ENCODE measurements at places on chromosomes 6 and 20.

- DNase-seq = peak; percentile 41
These were observed at the start of gene DDR1 for GRCh38 chr6:30883685-30884520. Gene DDR1 (plus strand): TSS chr6:30884519. CDS start chr6:30888730, 4,211 bp downstream.

DNA sequence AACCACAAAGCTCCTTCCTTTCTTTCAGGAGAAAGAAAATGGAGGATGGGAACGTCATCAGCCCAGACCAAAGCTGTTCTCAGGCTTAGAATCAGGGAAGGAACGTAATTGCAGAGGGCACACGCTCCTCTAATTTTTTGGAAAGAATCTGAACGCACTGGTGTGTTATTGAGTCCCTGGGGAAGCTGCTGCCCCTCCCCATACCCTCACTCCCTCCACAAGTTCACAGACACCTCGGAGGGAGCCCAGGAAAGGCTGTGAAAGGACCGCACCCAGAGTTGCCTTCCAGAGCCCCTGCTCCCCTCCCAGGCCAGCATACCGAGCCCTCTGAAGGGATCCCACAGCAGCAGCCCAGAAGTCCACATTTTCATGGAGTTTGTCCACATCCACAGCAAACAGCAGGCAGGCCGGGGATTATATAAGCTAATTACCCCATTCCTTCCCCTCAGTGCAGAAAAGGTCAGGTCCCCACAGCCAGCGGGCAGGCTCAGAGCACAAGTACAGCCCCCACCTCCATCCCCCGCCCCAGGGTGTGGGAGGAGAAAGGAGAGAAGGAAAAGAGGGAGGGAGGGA, 53.7 kb downstream of the ANKRD60 start:
- DNase-seq = no peak

DNA sequence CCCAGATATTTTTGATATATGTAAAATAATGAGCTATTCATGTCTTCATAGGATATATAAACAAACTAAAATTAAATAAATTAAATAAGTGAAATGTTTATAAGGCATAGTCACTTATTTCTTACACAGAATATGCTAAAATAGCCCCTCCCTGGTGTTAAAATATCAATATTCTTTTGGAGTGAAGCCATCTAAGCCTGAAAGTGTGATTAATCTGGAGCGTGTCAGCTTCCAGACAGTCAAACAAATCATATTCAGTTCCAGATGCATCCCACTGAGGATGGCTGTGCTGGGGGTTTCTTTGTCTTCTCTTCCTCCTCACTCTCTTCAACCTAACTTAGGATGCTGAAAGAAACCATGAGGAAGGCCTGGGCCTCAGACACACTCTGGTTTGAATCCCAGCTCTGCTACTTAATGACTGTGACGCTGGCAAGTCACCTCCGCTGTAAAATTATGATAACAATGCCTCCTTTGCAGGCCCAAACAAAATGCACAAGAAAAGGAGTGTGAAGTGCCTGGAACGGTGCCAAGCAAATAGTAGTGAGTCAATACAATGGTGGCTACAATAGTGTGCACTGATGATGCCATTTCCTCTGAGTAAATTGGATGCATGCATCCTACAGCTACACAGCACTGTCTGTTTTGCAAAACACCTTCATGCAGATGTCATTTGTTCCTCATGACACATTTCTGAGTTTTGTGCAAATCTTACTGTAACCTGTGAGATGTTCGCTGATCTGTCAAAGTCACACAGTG, 161.4 kb downstream of the FOXC1 start:
- DNase-seq = no peak

GRCh38 chr6:26597389-26597766, 625 bp downstream of the ABT1 start:
- no peak for DNase-seq

- no peak for DNase-seq
These were observed 376.5 kb downstream of the KHDRBS2 start for GRCh38 chr6:61909486-61909885.

DNA sequence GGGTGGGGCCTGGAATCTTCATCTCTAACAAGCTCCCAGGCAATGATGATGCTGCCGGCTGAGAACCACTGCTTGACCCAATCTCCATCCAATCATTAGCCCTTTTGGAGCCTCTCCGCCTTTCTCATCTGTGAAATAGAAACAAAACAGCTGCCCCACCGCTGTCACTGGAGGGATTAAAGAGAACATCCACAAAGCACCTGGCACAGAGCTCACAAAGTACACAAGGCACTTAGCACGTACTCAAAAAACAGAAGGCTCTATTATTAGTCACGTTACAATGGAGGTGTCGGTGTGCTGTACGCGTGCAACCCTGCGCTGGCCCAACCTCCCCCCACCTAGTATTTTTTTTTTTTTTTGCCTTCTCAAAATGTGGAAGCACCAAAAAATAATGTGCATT, 213.5 kb upstream of the ARID1B start:
- no peak for DNase-seq

DNA sequence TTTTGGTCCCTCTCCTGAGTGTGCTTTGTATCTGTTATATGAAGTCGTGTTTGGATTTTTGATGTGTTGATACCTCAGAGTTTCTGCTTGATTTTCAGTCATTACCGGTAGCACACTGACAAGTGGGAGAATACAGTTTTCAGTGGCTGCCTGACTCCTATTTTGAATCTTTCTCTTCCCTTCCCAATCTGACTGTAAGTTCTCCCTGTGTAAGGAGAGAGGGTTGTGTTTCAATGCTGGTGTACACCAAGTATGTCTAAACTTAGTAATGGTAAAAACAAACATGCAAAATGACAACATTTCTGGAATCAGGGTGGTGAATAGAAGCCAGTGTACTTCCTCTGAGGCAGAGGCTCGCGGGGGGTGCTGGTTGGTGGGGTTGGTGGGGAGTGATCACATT, 103.4 kb downstream of the HIVEP1 start:
- no peak for DNase-seq

DNA sequence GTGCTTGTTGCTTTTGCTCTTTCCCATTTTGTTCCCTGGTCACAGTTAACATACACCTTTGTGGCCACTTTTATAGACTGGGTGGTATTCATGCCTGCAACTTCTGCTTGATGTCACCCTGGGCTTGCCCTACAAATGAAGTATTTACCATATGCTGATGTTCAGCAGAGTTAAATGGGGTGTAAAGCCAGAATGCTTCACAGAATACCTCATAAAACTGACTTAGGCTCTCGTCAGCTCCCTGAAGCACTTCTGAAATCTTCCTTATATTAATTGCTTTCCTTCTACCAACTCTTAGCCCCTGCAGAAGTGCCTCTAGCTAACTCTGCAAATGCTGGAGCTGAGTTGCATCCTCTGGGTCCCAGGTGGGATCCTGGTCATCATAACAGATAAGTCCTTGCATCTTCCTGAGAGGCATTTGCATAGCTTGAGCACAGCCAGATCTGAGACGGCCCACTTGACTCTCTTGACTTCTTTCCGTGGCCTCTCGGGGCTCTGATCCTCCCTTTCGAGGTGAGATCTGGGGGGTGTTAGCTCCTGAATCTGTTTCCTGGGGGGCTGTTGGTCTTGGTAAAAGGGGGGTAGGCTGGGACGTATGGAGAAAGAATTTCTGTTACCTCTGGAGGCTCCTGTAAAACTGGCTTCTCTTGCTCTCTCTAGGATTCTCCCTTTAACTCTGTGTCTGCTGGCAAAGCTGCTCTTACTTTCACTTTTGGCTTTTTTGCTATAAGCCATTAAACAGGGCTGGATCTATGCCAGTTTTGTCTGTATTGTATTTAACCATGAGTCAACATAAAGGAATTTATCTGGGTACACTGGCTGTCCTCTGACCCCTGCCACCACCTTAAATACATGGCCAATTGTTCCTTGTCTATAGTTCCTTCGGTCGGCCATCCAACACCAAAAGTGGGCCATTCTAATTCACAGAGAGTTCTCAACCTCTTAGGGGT, 223.0 kb upstream of the SYNCRIP start:
- peak; percentile 65 for DNase-seq

- no peak for DNase-seq
These were observed 27.3 kb downstream of the SRSF3 start for GRCh38 chr6:36621371-36621855.

DNA sequence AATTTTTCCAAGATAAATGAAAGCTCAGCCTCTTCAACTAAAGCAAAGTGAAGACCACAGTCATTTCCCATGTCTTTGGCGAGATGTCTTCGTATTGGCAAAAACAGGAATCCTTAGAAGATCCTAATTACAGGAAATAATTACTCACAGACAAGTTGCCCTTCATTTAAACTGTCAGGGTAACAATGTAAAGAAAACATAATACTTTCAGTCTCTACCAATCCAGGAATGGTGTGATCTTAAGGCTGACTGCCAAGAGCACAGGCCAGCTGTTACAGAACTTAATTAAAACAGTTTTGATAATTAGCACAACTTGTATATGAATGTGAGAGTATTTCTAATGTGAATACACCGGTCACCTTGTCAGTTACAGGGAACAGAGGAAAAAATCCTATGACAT, 292.2 kb downstream of the PACRG start:
- DNase-seq = no peak

- DNase-seq = peak; percentile 48
These were observed 13.4 kb upstream of the MYO6 start for GRCh38 chr6:75735491-75736186.

- DNase-seq = no peak
These were observed 79.0 kb downstream of the IMPG1 start for GRCh38 chr6:75993236-75994162.

DNA sequence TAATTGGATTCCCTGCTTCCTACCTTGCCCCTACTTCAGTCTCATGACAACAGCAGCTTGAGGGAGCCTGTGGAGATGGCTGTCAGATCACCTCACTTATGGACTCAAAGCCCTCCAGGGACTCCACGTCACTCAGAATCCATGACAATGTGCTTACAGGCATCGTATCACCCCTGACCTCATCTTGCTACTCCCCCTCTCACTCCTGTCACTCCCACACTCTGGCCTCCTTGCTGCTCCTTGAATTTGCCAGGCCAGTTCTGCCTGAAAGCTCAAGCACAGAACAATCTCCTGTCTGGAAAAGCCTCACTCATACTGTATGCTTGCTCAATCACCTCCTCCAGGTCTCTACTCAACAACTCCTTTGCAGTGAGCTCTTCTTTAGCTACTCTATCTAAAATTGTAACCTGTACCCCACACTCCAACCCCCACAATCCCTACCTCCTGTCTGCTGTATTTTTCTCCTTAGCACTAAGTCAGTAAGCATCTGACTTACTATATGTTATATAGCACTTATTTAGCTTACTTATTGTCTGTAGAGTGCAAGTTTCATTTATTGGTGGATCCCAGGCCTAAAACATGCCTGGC, 10.7 kb upstream of the GSTA4 start:
- DNase-seq = no peak

DNA sequence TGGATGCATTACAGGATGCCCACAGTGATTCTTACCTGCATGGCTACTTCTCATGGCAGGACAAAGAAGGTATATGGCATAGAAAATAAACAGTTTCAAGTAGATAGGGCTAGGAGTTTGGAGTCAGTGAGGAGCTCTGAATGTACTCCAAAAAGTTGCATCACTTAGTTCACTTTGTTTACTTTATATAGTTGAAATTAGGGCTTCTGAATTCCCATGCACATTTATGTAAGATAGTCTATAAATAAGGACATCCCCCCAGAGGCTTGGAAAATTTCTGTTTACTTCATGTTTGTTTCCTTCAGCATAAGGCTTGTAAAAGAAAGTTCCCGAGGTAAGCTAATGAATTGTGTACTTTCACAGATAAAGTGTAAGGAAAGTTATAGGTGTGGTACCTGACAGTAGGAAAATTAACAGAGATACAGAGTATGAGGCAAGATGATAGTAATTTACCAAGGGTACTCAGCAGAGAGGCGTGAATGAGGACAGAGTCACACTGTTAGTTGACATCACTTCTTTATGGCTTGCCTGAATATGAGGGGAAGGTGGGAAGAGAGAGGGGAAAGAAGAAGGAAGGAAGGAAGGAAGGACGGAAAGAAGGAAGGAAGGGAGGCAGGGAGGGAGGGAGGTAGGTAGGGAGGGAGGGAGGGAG, 51.1 kb downstream of the ADTRP start:
- no peak for DNase-seq

- DNase-seq = no peak
These were observed 12.1 kb downstream of the TMEM200A start for GRCh38 chr6:130377915-130378314.

- DNase-seq = no peak
These were observed 319.1 kb downstream of the RIMS1 start for GRCh38 chr6:72205500-72205899.

- no peak for DNase-seq
These were observed 35.7 kb upstream of the POPDC3 start for GRCh38 chr6:105215506-105215905.

DNA sequence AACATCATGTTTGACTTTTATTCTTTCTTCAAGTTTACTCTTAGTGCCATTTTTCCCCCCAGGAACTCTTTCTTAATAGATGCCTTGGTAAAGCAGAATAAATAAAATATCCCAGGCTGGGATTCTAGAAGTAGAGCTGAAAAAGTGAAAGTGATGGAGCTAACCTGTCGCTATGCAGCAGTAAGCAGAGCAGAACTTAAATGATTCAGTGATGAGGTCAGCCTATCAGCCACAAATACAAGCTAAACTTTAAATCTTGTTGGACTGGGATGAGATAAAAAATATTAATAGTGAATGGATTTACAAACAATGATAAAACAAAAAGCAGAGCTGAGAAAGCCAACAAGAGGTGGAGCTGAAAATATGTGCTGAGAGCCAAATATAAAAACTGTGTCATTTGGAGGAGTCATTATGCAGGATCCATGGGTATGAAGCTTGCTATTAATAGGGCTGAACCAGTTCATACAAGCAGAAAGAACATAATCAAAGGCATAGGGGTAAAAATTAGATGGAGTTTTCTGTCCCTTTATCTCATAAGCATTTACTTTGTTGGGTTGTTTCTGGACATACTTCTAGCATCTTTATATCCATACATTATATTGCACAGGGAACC, 877.8 kb downstream of the EPHA7 start:
- DNase-seq = peak; percentile 3

DNA sequence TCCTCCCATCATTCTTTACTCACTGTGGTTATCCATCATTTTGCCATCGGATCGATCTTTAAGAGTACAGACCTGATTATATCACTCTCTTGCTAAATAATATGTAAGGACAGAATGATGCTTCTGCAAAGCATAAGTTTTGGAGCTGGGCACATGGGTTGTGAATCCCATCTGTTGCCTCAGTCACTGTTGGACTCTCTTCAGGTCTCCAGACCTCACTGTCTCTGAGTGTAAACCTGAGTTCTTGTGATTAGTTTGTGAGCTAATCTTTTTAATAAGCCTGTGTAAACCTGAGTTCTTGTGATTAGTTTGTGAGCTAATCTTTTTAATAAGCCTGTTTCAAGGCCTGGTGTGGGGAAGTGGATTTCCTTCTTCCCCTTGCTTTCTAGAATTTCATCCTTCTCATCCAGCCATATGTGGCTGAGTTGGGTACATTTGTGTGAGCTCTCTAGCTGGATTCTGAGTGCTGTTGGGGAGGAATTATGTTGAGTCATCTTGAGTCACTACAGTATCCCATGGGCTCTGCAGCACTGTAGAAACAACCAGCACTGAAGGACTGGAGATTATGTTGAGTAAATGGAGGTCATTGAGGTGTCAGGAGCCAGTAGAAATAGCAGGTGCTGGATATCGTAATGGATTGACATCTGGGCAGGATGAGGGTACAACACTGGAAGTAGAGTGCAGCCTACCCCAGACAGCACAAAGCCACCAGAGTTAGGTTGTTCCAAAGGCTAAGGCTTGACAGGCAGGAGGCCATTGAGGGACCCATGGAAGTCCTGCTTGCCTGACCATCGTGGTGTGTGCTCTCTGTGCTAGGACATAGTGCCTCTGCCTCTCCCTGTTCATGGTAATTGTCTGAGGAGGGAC, 52.4 kb downstream of the SCAND1 start:
- DNase-seq = peak; percentile 62
